ENCODE measurements at places on chromosomes 3 and 15.

DNA sequence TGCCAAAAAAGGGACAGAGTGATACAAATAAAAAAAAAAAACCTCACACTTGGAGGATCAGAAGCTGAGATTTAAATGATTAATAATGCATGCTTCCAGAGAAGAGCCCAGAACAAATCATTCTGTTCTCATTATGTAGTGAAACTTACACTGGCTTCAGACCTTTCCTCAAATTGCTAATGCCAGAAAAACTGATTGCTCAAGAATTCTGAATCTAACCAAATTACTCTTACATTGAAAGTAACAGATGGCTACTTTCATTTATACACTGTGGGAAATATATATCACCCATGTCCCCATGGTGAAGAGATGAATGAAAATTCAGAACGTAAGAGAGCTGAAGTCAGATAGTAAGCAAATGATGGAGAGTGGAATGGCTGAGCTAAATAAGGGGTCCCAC, 85.9 kb upstream of the NSMCE3 start:
- DNase-seq = no peak

DNA sequence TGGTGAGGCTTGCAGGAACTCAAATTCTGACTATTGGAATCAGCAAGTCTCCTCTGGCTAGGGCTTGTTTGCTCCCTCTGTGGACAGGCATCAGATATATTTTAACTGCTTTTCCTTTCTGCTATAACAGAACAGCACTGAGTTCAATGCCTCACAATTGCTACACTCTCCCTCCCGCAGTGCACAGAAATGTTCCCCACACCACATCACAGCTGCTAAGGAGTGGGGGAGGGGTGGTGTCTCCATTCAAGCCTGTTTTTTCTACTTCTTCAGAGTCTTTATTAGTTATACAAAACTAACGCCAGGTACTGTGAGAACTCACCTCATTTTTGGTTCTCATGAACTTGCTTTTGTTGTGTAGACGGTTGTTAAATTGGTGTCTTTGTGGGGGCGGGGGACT, 68.5 kb downstream of the BCHE start:
- DNase-seq = no peak

- no peak for DNase-seq
Observed at GRCh38 chr3:127078626-127079025, 95.7 kb downstream of the PLXNA1 start.

DNA sequence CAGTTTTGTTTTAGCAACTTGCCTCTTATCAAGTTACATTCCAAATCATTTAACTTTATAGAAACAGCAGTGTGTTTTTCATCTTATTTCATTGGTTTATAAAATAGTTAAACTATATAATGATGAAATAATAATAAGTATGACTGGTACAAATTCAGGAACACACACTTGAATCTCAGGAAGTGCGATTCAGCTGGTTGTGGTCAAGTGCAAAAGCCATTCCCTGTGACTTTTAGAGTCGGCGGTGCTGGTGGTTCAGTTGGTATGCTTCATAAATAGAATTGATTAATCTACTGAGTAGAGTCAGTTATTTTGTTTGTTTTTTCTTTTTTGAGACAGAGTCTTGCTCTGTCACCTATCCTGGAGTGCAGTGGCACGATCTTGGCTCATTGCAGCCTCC, 22.7 kb downstream of the SACM1L start:
- DNase-seq = no peak

All from hypothalamus (tissue), 51 donors.